ENCODE measurements at places on chromosomes 4 and X.

DNA sequence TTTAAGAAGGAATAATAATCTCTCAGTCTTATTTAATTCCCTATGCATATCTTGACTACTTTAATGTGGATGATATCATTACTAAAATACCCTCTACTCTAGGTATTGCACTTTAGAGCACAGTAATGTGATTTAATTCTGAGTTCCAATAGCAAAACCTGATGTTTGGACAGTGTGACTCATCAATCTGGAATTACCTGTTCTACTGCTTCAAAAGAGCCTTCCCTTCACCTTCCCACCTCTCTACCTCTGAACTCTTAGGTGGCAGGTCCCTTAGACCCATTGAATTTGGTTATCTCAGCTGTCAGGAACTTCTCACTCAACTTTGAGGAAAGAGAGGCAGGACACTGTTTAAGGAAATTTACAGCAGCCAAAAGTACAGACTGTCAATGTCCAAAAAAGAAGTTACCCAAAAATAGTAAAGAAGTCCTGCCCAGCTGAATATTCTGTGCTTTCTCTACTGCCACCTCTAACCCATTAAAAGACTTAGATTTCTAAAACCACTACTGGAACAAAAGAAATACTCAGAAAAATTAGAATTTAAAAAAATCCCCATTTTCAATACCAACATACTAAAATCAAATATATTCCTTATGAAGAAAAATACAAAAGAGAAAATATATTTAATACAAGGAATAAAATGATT is 123.1 kb upstream of the GPM6A start:
- DNase-seq, result no peak

DNA sequence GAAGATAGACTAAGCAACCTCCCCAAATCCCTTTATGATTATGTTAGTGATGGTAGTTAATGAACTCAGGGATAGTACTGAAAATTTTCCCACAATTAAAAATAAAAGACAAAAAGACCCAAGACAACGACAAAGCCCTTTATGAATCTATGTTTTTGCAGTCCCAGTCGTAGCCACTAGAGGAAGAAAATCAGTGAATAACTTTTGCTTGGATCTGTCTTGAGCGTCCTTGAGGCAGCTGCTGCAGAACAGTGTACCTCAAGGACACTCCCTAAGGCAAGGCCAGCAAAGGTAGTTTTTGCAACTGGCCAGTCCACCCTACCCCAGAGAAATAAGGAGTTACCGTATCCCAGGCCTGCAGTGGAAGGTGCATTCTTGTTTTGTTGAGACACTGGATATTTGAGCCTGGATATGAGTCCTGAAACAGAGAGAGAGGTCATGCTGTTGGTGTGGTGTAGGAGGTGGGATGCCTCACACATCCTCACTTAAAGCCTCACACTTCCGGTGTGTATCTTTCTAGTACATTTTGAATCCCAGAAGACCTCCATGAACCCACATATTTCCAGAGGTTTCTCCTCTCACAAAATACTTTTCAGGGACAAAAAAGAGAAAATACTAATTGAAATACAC is 8.7 kb upstream of the TIMM8A start:
- no peak for DNase-seq

DNA sequence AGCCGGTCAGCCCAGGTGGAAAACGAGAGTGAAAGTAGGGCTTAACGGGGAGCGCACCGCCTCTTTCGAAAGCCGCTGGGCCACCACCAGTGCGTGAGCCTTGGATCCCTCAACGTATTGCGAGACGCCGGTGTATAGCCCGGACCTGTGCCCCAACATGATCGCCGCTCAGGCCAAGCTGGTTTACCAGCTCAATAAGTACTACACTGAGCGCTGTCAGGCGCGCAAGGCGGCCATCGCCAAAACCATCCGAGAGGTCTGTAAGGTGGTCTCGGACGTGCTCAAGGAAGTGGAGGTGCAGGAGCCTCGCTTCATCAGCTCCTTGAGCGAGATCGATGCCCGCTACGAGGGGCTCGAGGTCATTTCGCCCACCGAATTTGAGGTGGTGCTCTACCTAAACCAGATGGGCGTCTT is 929 bp downstream of the MAB21L2 start:
- DNase-seq, result no peak

- DNase-seq, result no peak
These were observed 514.7 kb downstream of the CENPC start for GRCh38 chr4:67030636-67031035.

DNA sequence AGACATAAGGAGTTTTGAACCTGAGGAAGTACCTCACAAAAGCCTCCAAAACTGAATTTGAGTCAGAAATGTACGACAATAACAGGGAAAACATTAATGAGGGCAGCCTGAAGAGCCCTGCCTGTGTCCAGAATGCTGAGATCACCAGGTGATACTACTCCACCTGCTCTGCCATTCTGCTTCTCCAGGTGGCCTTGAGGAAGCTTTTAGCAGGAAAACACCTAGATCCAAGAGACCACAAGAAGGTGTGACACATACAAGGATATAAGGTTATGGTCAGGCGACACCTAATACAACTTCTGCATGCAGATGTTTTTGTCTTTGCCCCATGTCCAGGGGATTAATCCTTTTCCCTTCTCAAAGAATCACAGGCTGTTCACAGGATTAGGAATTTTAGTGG is 15.3 kb downstream of the SOWAHB start:
- DNase-seq, result no peak
